ENCODE measurements at places on chromosomes 3 and 15.

DNA sequence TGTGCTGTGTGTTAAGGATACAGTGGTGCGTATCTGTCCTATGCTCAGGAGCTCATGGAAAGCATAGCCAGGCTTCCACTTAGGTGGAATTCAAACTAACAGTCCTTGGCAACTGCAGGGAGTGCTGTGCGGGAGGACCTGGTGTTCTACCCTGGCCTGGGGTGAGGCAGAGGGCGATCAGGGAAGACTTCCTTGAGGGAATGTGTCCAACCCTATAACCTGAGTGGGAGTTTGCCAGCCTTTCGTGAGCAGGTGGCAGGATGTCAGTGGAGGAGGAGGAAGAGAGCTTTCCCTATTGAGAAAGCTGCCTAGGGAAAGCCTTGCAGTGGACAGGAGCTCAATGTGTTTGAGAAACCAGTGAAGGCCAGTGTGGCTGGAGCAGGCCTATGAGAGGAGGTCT, 271.1 kb upstream of the C2CD4B start:
- DNase-seq: no peak

- no peak for DNase-seq
These were observed 436.1 kb upstream of the WNT5A start for GRCh38 chr3:55923207-55923606.

DNA sequence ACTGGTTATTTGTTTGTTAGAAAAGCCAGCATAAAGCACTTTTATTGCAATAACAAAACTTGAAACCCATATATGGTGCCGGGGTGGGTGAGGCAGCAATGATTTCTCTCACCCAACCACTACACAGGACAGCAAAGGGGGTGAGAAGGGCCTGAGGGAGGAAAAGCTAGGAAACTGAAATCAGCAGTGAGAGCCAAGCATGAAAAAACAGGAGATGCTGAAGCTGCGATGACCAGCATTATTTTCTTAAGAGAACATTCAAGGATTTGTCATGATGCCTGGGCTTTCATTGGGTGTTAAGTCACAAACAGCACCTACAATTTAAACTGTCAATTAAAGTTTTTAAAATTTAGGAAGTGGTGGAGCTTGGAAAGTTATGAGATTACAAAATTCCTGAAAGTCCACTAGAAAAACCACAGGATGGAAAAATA, 11.9 kb upstream of the TM4SF4 start:
- no peak for DNase-seq

GRCh38 chr3:66709532-66709931, 208.7 kb upstream of the LRIG1 start:
- no peak for DNase-seq

- DNase-seq: no peak
These were observed 18.2 kb downstream of the ZNF592 start for GRCh38 chr15:84766461-84767035.

- DNase-seq: no peak
These were observed 447.8 kb downstream of the FHIT start for GRCh38 chr3:60803216-60804173.

DNA sequence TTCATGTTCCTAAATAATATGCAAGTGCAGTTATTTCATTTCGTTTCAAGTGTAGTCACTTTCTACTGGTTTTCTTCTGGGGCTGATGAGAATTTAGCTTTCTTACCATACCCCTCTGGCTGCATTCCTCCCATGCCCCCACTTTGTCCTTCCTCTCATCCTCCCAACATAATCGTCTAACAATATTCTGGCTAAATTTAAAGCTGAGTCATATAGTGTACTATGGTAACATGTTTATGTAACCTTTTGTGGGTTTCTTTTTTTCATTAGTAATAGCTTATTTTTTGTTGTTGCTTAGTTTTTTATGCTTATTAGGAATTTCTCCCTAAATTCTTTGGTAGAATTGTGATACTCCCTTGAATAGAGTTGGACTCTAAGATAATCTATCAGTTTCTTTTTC, 30.5 kb downstream of the DUT start:
- DNase-seq: no peak

- no peak for DNase-seq
These were observed 602.6 kb downstream of the RSL24D1 start for GRCh38 chr15:54594115-54594514.

DNA sequence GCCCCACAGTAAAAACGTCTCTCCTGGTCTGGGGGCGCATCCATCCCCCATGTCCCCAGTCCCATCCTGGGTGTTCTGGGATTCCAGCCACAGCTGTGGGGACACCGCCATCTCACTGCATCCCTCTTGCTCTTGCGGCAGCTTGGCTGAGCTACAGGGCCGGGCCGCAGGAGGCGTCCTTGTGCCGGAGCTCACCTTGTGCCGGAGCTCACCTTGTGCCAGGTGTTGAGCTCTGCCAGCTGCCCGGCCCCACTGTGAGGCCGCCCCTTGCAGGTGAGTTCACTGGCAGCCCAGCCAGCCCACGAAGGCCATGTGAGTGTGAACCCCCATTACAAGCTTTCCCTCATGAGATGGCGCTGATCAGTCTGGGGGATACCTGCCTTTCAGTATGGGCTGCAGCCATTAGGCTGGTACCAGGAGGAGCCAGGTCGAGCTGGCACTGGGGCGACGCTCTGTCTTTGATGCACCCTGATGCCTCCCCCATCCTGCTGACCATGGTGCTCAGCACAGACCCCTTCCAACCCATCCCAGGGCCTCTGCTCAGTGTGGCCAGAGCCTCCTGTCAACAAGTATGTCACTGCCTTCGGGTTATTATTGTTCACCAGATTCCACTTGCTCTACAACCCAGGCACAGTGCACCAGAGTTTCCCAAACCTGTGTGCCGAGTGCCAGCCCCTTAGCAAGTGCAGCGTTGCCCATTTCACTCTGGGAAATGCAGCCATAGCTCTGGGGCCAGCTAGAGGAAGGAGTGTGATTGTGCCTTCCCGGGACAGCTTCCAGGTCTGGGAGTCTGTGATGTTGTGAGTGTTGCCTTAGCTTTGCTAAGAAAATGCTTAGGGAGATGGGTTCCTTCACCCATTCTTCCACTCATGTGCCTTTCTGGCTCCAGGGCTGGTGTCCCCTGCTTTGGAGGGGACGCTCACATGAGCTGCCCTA, 105.7 kb downstream of the APBA2 start:
- DNase-seq: no peak

DNA sequence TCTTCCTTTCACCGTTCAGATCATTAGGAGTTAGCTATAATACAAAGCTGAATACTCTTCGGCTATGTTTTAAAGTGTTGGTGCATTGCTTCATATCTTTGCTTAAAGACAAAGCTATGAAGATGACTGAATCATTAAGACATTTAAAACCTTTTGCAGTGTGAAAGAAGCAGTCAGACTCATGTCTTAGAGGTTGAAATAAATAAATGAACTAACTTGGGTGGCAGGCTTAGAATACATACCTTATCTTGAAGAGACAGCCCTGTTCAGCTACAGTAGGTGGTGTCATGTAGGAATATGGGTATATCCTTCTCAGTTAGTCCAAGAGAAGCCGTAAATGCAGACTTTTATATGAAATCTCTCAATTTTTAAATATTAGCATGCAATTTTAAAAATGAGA, 63.4 kb downstream of the OPA1 start:
- no peak for DNase-seq

DNA sequence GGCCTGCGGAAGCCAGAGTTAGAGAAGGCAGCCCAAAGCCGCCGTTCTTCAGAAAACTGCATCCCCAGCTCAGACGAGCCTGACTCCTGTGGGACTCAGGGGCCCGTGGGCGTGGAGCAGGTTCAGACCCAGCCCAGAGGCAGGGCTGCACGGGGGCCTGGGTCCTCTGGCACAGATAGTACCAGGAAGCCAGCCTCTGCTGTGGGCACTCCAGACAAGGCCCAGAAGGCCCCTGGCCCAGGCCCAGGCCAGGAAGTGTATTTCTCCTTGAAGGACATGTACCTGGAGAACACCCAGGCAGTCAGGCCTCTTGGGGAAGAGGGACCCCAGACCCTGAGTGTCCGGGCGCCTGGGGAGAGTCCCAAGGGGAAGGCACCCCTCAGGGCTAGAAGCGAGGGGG, 23.1 kb downstream of the ALPK3 start:
- DNase-seq: no peak
